ENCODE measurements at places on chromosomes 2 and 18. TPM values are rescaled to one million over a fixed set of nuclear protein-coding genes. Genes with fewer than 3 reads are reported as not detected.

CRYBA2 gene
- polyA plus RNA-seq = not detected

TTLL4 gene
- 7.1 TPM for polyA plus RNA-seq

PPIL3 gene
- polyA plus RNA-seq = 25.2 TPM

DCDC2C gene
- not detected for polyA plus RNA-seq

STK11IP gene
- 12.6 TPM for polyA plus RNA-seq

UPP2 gene
- polyA plus RNA-seq = not detected

COLEC11 gene
- polyA plus RNA-seq = not detected

GRP gene
- polyA plus RNA-seq = not detected

KCNJ3 gene
- not detected for polyA plus RNA-seq

NEB gene
- polyA plus RNA-seq = 0.10 TPM

ZFP36L2 gene
- polyA plus RNA-seq = 737 TPM

TMEM17 gene
- not detected for polyA plus RNA-seq

ARL4C gene
- 247 TPM for polyA plus RNA-seq

ANKRD62 gene
- polyA plus RNA-seq = not detected

Measured in CD8-positive, alpha-beta memory T cell (primary cell).